ENCODE measurements at places on chromosomes 12 and 14.

DNA sequence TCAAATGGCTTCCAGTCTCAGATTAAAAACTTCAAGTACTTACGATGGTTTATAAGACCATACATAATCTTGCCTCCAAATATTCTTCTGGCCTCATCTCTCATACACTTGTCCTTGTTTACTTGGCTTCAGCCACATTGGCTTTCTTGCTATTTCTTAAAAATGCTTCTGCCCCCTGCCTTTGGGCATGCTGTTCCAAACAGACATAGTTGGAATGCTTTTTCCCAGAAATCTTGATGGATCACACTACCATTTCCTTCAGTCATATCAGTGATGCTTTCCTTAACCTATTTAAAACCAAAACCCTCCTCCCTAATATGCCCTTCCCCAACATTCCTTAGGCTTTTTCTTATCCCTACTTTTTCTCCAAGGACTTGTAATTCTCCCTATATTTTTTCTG, 74.4 kb upstream of the PAWR start:
- no peak for DNase-seq

DNA sequence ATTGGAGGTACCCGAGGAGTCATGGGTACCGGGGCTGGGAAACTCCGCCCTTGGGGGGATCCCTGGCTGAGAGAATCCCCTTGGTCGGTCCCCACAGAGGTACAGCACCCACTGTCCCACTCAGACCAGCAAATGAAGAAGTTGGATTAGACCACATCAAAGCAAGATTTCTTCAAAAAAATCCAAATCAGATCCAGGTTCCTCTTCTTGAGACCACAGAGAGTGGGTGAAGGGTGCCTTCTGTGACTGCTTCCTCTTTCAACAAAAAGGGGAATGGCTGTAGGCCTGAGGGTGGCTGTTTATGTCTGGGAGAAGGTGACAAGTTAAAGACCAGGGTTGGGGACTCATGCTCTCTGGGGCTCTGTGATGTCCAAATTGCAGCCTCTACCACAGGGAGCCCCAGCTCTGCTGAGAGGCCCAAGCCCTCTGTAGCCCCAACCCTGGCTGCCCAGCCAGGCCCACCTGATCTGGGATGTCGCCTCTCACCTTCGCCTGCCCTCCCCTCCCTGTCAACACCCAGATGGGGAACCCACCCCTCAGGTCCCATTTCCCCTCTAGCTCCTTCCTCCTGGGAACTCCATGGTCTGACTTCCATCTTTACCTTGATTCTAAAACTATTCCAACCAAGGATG, 50.9 kb downstream of the ZFP36L1 start:
- DNase-seq, result peak; percentile 53

GRCh38 chr14:90093942-90094595, 32.3 kb downstream of the KCNK13 start:
- DNase-seq, result no peak

DNA sequence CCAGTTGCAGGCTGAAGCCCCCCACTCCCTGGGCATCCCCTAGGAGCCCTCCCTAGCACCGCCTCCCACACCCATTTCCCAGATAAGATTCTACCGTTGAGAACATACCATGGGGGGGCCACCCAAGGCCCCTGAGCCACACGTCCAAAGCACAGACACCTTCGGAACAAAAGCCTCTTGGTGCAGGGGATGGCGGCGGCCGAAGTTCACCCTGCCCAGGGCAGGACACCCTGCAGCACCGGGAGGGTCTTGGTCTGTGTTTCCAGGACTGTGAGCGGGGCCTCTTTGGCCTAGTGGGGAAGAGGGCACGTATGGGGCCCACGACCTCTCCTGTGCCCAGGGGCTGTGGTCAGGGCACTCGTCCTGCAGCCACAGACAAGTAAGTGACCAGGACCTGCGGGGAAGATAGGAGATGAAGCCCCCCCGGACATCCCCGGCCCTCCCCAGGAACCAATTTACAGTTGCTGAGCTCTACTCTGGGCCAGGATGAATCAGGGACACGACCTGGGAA, 154.3 kb upstream of the C14orf180 start:
- no peak for DNase-seq

- DNase-seq, result no peak
Measured at GRCh38 chr12:75765170-75766059, 254.0 kb upstream of the KRR1 start.

GRCh38 chr14:38944691-38945090, 158.3 kb downstream of the SEC23A start:
- DNase-seq, result peak; percentile 36

DNA sequence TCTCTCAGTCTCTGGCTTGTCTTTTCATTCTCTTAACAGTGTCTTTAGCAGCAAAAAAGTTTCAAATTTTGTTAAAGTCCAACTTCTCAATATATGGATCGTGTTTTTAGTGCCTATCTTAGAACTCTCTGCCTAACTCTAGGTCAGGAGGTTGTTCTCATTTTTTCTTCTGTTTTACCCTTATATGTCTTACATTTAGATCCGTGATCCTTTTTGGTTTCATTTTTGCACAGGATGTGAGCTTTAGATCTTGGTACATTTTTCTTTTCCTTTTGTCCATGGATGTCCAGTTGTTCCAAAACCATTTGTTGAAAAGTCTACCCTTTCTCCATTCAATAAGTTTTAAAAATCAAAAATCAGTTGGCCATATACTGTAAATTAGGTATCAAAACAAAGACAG, 6.8 kb downstream of the VRK1 start:
- DNase-seq, result no peak

All from midbrain (tissue), 1 donor.